Stimulated activated CD8-positive, alpha-beta memory T cell treated with anti-CD3 and anti-CD28 coated beads, Interleukin-15, amount 100 ng/mL, for 24 hours (primary cell): ENCODE measurements at places on chromosomes 2 and 18.

GRCh38 chr2:116761864-116762263 lies 1052.6 kb upstream of the DDX18 start:
- no peak for DNase-seq

- DNase-seq, result no peak
Measured at GRCh38 chr2:224498991-224499390, 86.2 kb downstream of the CUL3 start.

GRCh38 chr2:169822785-169823392 lies 1.8 kb downstream of the METTL5 start:
- DNase-seq, result no peak

- DNase-seq, result no peak
Measured at GRCh38 chr2:113187771-113188170, 14.0 kb downstream of the PSD4 start.

- no peak for DNase-seq
Measured at GRCh38 chr2:158413581-158413980, 43.0 kb downstream of the CCDC148 start.

DNA sequence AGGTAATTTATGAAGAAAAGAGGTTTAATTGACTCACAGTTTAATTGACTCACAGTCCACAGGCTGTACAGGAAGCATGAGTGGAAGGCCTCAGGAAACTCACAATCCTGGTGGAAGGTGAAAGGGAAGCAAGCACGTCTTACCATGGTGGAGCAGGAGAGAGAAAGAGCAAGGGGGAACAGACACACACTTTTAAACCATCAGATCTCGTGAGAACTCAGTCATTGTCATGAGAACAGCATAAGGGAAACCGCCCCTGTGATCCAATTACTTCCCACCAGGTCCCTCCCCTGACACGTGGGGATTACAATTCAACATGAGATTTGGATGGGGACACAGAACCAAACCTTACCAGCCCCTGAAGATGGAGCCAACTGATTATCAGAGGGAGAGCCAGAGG lies 11.2 kb upstream of the PUM2 start:
- no peak for DNase-seq

DNA sequence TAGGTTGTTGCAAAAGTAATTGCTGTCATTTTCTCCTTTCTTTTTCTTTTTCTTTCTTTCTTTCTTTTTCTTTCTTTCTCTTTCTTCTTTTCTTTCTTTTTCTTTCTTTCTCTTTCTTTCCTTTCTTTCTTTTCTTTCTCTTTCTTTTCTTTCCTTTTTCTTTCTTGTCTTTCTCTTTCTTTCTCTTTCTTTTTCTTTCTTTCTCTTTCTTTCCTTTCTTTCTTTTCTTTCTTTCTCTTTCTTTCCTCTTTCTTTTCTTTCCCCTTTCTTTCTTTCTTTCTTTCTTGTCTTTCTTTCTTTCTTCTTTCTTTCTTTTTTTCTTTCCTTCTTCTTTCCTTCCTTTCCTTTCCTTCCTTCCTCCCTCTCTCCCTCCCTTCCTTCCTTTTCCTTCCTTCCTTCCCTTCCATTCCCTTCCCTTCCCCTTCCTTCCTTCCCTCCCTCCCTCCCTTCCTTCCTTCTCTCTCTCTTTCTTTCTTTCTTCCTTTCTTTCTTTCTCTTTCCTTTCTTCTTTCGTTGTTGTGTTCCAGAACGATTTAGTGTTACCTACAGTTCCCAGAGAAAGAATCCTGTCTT lies 178.9 kb downstream of the RPIA start:
- DNase-seq, result no peak

- no peak for DNase-seq
Measured at GRCh38 chr2:28406276-28407096, 13.8 kb downstream of the FOSL2 start.

DNA sequence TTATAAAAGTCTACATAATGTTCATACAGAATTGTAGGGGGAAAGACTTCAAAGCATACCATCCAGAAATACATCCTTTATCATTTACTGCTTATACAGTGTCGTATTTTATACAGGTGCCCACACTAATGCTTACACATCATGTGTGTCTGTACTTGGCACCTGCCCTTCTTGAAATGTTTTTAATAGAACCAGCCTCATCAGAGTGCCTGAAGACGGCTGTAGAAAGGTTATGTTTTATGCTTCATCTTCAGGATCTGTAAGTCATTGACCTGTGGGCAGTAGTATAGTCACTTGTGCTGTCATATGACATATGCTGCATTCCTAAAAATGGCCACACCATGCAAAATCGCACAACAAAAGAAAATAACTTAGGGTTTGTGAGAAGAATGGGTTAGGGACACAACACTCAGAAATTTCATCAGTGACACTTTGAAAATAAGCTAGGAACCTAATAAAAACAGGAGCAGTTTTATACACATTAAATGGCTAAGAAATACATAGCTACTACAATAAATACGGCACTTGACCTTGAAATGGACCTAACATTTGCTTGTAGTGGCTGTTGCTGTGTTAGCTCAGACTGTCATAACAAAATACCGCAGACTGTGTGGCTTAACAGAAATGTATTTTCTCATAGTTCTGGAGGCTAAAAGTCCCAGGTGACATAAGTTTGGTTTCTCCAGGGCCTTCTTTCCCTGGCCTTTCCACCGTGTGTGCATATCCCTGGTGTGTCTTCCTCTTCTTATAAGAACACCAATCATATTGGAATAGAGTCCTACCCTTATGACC lies 112.6 kb downstream of the CERS6 start:
- DNase-seq, result no peak
